ENCODE measurements at places on chromosomes 7 and 10. TPM values are rescaled to one million over a fixed set of nuclear protein-coding genes. Genes with fewer than 3 reads are reported as not detected.

Gene ZNF716
- total RNA-seq: not detected

Gene PCLO
- total RNA-seq: 2.1 TPM

Gene CAV2
- 286 TPM for total RNA-seq

Gene FEZF1
- total RNA-seq: 114 TPM

Gene FOXI2
- not detected for total RNA-seq

DNA sequence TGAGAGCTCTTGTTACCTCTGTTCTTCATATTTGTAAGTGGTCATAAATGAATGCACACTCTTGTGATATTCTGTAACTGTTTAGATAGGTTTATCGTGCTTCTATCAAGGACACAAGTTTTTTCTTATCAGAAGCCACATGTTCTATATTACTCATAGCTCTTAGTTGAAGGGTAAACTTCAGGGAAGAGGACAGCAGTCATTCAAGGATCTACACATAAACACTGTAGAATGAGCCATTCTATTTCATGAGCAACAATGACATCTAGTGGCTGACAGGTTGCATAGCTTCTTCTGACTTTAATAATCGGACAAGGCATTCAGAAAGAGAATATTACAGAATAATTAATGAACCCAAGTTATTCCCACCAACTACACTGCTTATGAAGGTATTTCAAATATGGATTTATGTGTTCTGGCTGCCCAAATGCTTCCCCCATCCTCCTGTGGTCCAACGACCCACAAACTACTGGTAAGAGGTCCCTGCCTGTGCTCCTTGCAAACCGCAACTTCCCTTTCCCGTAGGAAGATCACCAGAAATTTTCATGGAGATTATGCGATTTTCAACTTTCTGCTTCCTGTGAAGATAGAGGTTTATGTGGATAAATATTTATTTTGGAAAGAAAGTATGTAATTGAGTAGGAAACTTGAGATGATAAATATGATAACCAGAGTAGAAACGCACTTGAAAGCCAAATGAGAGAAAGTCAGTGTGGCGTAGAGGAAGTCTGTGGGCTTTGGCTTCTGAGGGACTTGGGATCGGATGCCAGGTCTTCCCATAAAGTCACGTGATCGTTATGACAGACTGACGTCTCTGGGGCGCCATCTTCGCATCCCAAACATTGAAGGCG lies 16.8 kb upstream of the ABCB5 start:
- no peaks in the 10 kb centered on the region for H3K4me1 ChIP-seq
- H3K27me3 ChIP-seq: no peaks in the 10 kb centered on the region
- DNase-seq: peak; percentile 74
- no peak overlapping the region for H3K27ac ChIP-seq
- H3K4me3 ChIP-seq: peak overlapping the region; percentile 36
- no peaks in the 10 kb centered on the region for H3K36me3 ChIP-seq

DNA sequence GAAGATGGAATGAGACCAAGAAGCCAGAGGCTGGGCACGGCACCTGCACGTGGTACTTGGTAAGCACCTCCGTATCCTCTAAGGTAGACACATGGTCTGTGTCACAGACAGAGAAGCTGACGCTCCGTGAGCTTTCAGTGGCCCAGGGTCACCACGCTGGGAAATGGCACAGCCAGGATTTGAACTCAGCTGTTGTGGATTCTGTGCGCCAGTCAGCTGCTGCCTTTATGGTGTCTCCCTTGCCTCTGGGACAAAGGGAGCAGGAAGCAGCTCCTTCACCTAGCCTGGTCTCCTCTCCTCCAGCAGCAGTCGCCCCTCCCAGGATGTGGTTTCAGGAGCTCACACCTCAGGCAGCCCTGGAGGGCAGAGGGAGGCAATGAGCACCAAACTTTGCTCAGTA lies 110.8 kb downstream of the ARHGAP22 start:
- H3K27me3 ChIP-seq: no peaks in the 10 kb centered on the region
- no peak overlapping the region for H3K27ac ChIP-seq
- H3K4me1 ChIP-seq: no peaks in the 10 kb centered on the region
- no peak overlapping the region for H3K4me3 ChIP-seq
- DNase-seq: no peak
- H3K36me3 ChIP-seq: no peaks in the 10 kb centered on the region

DNA sequence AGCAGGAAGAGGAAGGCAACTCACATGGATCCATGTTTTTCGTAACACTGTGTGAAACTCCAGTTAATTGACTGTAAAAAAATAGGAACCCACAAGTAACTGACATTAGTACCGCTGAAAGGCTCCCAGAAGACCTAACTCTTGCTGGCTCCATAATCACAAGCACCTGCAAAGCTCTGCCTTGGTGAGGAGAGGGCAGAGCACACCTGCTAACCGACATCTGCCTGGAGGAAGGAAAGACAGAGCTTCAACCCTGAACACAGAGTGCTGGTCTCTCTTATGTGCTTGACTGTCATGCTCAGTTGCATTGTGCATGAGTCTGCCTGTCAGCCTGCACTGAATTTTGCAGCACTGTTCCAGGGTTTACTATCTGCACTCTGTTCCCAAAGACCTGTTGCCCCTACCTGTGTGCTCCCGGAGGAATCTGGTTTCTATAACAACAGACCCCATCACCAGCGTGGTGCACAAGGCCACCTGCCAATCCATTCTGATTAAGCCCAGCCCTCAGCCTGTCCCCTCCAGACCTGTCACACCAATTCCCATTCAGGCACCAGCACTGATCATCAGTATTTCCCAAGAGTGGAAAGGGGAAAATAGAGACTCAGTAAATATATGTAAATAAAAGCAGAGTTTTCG lies 63.1 kb upstream of the ANKRD1 start:
- no peak overlapping the region for H3K27ac ChIP-seq
- H3K27me3 ChIP-seq: peaks cover 3% of the 10 kb centered on the region
- no peak overlapping the region for H3K4me3 ChIP-seq

DNA sequence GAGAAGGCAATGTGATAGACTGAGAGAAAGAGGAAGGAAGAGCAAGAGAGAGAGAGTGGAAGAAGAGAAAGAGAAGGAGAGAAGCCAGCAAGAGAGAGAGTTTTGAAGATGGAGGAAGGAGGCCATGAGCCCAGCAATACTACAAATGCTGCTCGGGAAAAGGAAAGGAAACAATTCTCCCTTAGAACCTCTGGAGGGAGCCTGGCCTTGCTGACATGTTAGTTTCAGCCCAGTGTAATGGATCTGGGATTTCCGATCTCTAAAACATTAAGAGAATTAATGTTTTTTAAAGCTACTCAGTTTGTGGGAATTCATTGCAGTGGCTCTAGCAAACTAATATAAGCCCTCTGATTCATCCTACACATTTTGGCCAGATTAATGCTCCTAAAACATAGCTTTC lies 206.8 kb upstream of the MTPN start:
- no peaks in the 10 kb centered on the region for H3K36me3 ChIP-seq
- peaks cover 10% of the 10 kb centered on the region for H3K4me1 ChIP-seq
- peak; percentile 51 for DNase-seq
- no peaks in the 10 kb centered on the region for H3K27me3 ChIP-seq
- H3K27ac ChIP-seq: no peak overlapping the region
- H3K4me3 ChIP-seq: no peak overlapping the region

- no peak for DNase-seq
- peaks cover 5% of the 10 kb centered on the region for H3K27me3 ChIP-seq
- H3K4me1 ChIP-seq: no peaks in the 10 kb centered on the region
These were observed 104.1 kb downstream of the GPR85 start for GRCh38 chr7:112982441-112983063.

DNA sequence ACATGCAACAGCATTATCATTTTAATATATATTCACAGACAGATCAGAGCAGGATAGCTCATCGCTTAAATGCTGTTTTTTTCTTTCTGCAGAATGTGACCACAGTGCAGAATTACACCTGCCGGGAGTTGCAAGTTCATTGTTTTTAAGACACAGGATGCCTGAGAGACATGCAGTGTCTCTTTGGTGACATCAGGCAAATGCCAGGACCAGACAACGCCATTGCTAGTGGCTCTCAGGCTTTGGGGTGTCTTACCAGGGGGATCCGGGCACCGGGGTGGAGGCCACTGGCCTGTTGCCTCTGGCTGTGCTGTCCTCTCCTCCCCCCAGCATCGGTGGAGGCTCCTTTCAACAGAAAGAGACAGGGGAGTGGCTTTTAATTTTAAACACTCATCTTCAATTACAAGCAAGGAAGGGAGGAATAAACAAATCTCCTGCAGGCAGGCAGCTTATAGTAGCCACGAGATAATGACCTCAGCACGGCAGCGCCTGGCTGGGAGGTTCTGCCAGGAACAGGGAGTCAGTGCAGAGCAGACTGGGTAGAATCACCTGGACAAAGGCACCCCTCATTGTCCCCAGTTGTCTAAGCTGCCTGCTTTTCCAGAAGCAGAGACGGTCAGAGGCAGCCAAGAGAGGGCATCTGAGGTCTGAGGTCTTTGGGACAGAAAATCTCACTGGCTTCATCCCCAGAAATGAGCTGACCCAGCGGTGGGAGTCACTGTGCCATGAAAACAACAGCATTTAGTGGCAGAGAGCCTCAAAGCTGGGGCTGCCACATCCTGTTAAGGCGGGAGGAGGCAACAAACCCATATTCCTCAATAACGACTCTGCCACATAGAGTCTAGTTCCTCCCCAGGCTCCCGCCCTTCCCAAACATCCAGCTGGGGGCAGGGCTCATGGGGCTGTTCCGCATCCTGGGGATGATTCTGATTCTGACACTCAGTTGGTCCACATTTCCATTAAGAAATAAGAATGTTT lies 148.4 kb downstream of the TCERG1L start:
- H3K27ac ChIP-seq: no peak overlapping the region
- no peaks in the 10 kb centered on the region for H3K36me3 ChIP-seq
- no peaks in the 10 kb centered on the region for H3K27me3 ChIP-seq

DNA sequence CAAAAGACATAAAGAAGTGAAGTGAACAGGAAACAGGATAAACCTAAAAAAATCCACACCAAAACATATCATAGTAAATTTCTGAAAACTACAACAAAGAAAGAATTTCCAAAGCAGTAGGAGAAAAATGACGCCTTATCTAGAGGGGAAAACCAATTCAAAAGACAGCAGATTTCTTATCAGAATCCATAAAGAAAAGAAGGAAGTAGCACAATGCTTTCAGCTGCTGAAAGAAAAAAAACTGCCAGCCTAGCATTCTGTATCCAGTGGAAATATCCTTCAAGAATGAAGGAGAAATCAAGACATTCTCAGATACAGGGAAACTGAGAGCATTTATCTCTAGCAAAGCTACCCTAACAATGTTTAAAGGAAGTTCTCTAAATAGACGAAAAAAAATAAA lies 37.8 kb downstream of the PDLIM1 start:
- H3K4me3 ChIP-seq: no peak overlapping the region
- H3K36me3 ChIP-seq: no peaks in the 10 kb centered on the region
- H3K4me1 ChIP-seq: no peaks in the 10 kb centered on the region
- H3K27me3 ChIP-seq: no peaks in the 10 kb centered on the region
- DNase-seq: no peak

DNA sequence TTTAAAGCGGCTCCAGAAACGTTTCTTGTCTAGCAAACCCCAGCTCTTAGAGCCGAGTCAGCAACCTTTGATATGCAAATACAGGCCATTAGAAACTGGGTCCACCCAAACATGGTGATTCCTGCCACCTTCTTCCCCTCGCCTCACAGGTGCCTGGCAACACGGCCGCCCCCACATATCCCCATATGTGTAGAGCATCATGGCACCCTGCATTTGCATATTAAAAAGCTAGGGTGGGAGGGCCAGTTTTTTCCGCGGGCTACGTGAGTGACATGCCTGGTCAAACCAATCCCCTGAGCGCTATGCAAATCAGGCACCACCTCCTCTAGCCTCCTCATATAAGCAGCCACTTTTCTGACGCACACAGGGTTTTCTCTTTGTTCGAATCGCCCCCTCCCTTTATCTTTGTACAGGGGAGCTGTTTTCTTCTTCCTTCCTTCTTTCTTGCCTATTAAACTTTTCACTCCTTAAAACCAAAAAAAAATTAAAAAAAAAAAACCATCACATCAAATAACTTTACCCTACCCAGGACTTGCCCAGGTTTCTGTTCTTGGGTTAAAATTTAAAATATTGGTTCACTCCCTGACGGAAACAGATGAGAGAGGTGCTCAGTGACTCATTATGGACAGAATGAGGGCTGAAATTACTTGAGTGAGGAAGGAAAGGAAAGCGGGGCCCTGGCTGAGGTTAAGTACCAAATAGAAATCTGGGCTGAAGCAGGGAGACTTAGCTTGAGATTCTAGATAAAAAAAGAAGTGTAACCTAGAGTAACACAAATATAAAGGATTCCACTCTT lies 59.8 kb downstream of the COA1 start:
- H3K4me1 ChIP-seq: no peaks in the 10 kb centered on the region
- no peak for DNase-seq
- no peak overlapping the region for H3K27ac ChIP-seq
- no peak overlapping the region for H3K4me3 ChIP-seq
- H3K27me3 ChIP-seq: no peaks in the 10 kb centered on the region

DNA sequence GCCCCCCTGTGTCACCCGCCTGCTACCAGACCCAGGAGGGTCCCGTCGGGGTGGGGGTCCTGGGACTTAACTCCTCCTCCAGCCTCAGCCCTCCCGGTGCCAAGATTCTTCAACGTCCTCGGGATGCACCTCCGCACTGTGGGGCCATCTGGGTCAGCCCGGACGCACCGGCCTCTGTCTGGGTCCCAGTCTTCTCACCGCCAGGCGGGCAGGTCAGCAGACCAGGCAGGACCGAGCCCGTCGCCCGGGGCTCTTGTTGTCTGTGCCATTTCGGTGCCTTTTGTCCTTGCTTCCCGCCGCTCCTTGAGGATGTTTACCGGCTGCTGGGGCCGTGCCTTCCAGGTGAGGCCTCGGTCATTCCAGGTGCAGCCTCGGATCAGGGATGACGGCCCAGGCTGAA lies 32.1 kb upstream of the PSMG3 start:
- DNase-seq: no peak
- H3K4me3 ChIP-seq: no peak overlapping the region
- H3K4me1 ChIP-seq: no peaks in the 10 kb centered on the region
- H3K27ac ChIP-seq: no peak overlapping the region

- no peaks in the 10 kb centered on the region for H3K36me3 ChIP-seq
- no peak for DNase-seq
- H3K4me1 ChIP-seq: peaks cover 11% of the 10 kb centered on the region
- no peak overlapping the region for H3K4me3 ChIP-seq
These were observed 52.6 kb upstream of the TMEM106B start for GRCh38 chr7:12158334-12159060.

GRCh38 chr7:27155816-27156507 lies 513 bp downstream of the HOXA7 start:
- H3K36me3 ChIP-seq: no peaks in the 10 kb centered on the region
- peaks cover 7% of the 10 kb centered on the region for H3K4me1 ChIP-seq
- no peak for DNase-seq
- peak overlapping the region; percentile 49 for H3K4me3 ChIP-seq
- no peak overlapping the region for H3K27ac ChIP-seq
- peaks cover 75% of the 10 kb centered on the region for H3K27me3 ChIP-seq

GRCh38 chr7:117587931-117588330 lies 108.1 kb downstream of the CFTR start:
- no peaks in the 10 kb centered on the region for H3K4me1 ChIP-seq
- no peak overlapping the region for H3K27ac ChIP-seq
- no peak overlapping the region for H3K4me3 ChIP-seq
- H3K36me3 ChIP-seq: no peaks in the 10 kb centered on the region
- no peak for DNase-seq
- no peaks in the 10 kb centered on the region for H3K27me3 ChIP-seq

GRCh38 chr7:141014125-141014523 lies 628 bp downstream of the MRPS33 start:
- no peak for DNase-seq
- H3K27ac ChIP-seq: peak overlapping the region; percentile 77
- H3K4me3 ChIP-seq: peak overlapping the region; percentile 64
- H3K4me1 ChIP-seq: peaks cover 9% of the 10 kb centered on the region
- no peaks in the 10 kb centered on the region for H3K27me3 ChIP-seq

GRCh38 chr10:118944959-118945633 lies 84.4 kb upstream of the NANOS1 start:
- peaks cover 5% of the 10 kb centered on the region for H3K4me1 ChIP-seq
- DNase-seq: no peak
- no peak overlapping the region for H3K27ac ChIP-seq
- H3K4me3 ChIP-seq: no peak overlapping the region
- no peaks in the 10 kb centered on the region for H3K36me3 ChIP-seq
- H3K27me3 ChIP-seq: no peaks in the 10 kb centered on the region

Data from A673 (cell line).